ENCODE measurements at places on chromosomes 1 and 21.

DNA sequence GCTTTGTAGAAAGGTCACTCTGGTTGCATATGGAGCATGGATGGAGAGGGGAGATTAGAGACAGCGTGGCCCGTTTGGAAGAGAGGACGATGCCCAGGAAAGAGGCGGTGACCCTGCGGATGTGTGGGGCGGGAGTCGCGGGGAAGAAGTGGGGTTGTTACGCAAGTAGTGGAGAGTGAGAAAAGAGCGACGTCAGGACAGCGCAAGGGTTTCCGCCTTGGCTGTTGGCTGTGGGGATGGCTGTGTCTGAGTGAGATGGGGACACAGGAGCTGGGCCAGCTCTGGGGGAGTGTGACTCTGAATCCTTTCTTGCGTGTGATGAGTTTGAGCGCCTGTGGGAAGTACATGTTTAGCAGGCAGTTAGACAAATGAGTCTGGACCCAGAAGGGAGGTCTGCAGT lies 3.8 kb downstream of the B4GALT2 start:
- no peak for DNase-seq

DNA sequence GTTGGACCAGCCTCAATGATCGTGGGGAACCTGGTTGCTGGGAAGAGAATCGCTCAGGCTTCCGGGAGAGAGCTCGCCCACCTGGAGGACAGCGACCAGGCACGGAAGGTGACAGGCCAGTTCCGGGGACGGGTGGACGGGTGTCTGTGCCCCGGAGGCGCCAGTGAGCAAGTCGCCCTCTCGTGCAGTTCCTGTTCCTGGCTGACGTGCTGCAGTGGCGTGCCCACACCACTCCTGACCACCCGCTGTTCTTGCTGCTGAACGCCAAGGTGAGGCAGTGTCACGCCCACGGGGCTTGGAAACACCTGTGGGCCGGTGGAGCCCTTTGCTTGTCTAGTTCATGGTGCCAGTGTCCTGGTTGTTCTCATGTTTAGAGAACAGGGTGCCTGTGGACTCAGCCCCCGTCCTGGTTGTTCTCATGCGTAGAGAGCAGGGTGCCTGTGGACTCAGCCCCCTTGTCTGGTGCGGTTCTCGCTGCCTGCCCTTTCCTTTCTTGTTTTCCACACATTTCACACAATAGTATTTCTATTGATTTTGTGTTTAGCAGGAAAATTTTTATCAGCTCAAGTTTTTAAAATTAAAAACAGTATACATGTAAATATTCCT lies 53.1 kb downstream of the S100B start:
- DNase-seq = no peak

DNA sequence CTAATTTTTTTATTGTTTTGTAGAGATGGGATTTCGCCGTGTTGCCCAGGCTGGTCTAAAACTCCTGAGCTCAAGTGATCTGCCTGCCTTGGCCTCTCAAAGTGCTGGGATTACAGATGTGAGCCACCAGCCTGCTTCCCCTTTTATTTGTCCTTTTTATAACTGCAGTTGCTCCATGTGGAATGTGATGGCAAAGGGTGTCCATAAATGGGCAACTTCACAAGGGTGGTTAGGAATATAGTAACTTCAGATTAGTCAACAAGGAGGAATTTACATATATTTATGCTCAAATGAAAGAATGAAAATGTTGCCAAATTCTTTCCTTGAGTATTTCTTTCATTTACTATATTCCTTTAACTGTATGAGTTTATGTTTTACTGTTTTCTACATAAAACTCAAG lies 182.9 kb downstream of the BACH1 start:
- DNase-seq = no peak

DNA sequence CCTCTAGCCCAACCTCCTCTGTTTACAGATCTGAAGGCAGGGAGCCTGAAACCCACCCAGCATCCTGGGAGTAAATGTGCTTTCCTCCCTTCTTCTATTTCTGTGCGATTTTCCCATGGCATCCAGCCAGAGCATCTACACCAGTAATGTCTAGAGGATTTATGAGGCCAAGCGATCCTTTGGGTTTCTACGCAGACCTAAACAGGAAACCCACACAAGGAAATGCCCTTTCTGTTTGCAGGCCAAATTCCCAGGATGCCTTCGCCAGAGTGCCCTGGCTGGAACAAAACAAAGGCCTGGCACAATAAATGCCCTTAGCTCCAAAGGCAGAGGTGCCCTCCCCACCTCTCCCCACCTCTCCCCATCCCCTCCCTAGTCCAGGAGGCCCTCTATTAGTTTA lies 110.5 kb upstream of the CDC42BPA start:
- no peak for DNase-seq

- no peak for DNase-seq
These were observed 564.5 kb upstream of the PTBP2 start for GRCh38 chr1:96157101-96157500.

DNA sequence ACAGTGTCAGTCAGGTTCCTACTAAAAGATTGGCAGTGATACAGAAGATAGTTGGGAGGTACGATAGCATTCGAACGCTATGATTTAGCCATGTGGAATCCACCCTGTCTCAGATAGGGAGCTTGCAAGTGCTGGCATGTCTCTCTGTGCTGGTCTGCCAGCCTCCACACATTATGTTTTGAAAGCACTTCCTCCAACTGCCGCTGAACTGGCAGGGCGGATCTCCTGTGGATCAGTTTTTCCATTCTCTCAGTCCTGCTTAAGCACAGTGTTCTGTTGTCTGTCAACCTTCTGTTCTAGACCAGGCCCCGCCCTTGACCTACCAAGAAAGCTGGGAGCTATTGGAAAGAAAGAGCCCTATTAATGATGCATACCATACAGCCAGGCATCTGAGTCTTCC lies 65.5 kb upstream of the PALMD start:
- DNase-seq = no peak

DNA sequence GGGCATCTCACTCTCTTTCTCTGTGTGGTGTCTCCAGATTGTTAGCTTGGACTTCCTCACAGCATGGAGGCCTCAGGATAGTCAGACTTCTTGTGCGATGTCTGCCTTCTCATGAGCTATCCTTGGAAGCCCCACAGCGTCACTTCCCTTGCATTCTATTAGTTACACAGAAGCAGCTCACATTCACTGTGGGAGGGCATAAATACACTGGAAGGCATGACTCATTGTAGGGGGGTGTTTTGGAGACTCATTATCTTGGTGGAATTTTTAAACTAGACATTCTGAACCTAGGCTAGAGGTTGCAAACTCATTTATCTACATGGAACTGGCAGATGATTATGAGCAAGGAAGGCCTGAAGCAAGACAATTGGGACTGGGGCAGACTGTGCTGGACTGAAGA lies 21.4 kb upstream of the FASLG start:
- no peak for DNase-seq

- no peak for DNase-seq
These were observed 1.9 kb downstream of the ELAVL4 start for GRCh38 chr1:50110656-50111055.

GRCh38 chr1:212004895-212005608 lies 30.3 kb downstream of the INTS7 start:
- no peak for DNase-seq

GRCh38 chr21:28151758-28152157 lies 840.9 kb downstream of the LTN1 start:
- DNase-seq = no peak

DNA sequence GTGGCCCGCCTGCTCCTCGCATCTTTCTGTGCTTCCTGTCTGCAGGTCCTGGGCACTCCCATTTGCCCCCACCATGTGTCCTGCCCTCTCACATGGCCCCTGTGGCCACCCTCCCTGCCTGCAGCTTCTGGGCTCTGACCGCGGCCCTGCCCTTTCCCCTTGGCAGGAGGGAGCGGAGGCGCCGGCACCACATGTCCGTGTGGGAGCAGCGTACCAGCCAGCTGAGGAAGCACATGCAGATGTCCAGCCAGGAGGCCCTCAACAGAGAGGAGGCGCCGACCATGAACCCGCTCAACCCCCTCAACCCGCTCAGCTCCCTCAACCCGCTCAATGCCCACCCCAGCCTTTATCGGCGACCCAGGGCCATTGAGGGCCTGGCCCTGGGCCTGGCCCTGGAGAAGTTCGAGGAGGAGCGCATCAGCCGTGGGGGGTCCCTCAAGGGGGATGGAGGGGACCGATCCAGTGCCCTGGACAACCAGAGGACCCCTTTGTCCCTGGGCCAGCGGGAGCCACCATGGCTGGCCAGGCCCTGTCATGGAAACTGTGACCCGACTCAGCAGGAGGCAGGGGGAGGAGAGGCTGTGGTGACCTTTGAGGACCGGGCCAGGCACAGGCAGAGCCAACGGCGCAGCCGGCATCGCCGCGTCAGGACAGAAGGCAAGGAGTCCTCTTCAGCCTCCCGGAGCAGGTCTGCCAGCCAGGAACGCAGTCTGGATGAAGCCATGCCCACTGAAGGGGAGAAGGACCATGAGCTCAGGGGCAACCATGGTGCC lies 249.1 kb downstream of the CACNA1E start:
- DNase-seq = no peak

DNA sequence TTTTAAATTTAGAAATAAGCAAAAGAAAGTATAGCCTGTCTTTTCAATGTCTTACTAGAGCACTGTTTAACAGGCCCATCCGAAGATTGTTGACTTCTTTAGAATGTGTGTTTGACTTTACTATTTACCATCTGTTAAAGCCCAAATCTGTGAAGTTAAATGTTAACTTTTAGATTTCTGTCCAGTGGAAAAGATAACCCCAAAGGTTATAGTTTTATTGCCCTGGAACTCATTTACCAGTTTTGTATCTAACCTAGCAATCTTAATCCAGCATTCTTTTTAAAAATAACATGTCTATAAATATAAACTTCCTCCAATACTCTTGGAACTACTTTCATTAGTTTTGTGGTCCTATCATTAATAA lies 37.9 kb downstream of the SNRPE start:
- DNase-seq = no peak

- DNase-seq = no peak
These were observed 5.0 kb downstream of the SELP start for GRCh38 chr1:169624912-169625311.

- no peak for DNase-seq
These were observed 1.7 kb downstream of the ATP1A2 start for GRCh38 chr1:160117300-160117699.

- DNase-seq = no peak
These were observed 777.5 kb downstream of the ADGRL2 start for GRCh38 chr1:82578086-82578726.

GRCh38 chr1:248872752-248873408 lies 14.0 kb upstream of the ZNF692 start:
- peak; percentile 76 for DNase-seq

- DNase-seq = no peak
These were observed 24.7 kb downstream of the LDLRAD2 start for GRCh38 chr1:21836729-21837128.

GRCh38 chr1:211133393-211133835 lies 534 bp downstream of the KCNH1 start:
- no peak for DNase-seq

DNA sequence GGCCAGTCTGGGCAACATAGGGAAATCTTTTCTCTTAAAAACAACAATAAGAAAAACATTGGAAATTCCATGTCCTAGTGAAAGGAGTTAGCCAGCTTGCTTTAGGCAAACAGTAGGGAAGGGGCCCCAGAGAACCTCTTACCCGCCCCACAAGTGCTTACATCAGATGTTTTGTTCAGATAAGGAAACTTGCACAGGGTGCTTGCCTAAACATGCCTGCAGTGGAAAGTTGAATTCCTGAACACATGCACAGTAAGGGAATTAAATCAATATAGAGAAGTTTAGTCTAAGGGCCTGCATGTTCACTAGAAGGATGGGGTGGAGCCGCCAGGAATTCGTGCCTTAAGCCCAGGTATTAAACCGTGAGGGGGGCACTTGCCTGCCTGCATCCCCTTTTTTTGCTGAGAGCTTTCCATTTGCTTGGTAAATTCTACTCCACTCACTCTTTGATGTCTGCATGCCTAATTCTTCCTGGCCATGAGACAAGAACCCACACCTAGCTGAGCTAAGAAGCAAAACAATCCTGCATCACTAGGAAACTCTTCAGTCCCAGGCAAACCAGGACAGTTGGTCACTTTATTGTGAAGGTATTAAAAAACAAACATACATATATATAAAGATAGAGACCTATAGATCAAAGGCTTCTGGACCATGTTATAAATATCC lies 499.0 kb downstream of the SIPA1L2 start:
- DNase-seq = no peak

DNA sequence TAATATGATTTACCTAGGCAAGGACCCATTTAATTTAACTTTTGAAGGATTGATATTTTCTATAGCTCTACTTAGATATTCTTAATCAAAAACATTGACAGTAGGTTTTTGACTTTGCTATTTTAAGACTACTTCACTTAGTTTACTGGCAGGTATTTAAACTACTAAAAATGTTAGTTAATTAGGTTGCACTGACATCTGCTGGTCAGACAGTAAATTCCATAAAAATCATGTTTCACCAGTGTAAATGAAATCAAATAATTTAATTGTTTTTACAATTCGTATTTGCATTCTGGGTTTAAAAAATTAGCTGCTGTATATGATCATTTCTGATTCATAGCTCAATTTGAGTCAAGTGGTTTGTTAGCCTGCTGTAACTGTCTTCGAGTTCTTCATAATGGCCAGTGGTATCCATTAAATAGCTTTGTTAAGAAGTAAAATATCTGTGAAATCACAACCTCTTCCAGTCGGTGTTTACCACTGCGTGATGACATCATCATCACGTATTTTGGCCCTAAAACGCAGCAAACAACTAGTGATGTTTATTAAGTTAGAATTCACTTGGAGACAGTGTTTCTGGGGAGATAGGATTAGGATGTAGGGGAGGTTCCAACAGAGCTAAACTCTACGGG lies 26.2 kb downstream of the EXTL2 start:
- peak; percentile 8 for DNase-seq

DNA sequence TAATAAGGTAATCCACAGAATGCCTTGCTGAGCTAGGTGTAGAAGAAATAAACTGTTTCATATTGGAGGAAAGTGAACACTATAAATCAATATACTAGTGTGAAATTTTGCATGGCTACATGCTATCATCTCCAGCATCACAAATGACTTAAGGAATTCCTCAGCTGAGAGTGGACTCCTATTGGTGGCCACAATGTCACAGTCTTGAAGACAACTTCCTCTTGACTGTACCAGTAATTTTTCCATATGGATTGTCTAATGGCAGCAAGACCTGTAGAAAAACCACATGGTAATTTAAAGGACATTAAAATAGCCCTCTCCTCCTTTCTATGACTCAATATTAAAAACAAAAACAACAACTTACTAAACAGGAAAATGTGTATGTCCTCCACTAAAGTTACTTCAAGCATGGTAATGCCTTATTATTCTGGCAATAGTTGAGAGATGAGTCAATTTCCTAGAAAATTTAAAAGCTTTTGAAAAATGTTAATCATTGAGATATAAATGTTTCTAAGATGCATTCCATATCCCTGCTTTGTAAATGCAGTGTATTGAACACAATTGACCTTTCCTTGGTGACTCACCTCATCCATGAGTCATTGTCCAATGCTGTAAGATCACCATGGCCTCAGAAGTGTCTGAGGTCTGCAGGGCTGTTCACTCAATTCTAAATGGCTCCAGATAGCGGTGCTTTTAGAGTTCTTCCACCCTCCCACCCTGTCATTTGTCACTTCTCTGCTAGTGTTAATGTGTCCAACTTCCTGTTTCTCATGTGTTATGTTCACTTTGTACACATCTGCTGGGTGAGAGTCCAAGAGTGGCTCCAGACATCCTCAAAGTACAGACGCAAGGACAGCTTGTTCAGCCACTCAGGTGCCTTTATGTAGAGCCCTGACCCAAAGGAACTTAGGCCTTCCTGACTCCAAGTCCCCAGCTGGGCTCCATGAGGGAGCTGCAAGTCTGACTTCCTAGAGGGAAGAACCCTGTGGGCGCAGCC lies 32.8 kb upstream of the DNASE2B start:
- no peak for DNase-seq
